ENCODE measurements at places on chromosomes 2 and 18.

- DNase-seq: no peak
These were observed 107.7 kb upstream of the MGAT5 start for GRCh38 chr2:134146161-134146560.

GRCh38 chr18:9048236-9048635 is 54.3 kb upstream of the NDUFV2 start:
- no peak for DNase-seq

GRCh38 chr2:30744823-30745222 is 62.4 kb downstream of the CAPN13 start:
- no peak for DNase-seq

- DNase-seq: no peak
These were observed 234.1 kb downstream of the GLI2 start for GRCh38 chr2:120969613-120970355.

DNA sequence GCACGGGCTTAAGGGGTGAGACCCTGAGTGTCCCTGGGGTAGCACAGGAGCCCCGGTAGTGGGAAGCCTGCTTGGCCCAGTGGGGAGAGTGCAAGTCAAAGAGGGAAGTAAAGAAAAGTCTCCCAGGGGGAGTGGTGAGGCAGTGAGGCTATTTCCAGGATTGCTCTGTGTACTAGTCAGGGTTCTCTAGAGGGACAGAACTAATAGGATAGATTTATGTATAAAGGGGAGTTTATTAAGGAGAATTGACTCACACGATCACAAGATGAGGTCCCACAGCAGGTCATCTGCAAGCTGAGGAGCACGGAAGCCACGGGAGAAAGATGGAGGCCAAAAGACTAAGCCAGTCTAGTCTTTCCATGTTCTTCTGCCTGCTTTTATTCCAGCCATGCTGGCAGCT is 45.5 kb downstream of the CMPK2 start:
- DNase-seq: no peak

DNA sequence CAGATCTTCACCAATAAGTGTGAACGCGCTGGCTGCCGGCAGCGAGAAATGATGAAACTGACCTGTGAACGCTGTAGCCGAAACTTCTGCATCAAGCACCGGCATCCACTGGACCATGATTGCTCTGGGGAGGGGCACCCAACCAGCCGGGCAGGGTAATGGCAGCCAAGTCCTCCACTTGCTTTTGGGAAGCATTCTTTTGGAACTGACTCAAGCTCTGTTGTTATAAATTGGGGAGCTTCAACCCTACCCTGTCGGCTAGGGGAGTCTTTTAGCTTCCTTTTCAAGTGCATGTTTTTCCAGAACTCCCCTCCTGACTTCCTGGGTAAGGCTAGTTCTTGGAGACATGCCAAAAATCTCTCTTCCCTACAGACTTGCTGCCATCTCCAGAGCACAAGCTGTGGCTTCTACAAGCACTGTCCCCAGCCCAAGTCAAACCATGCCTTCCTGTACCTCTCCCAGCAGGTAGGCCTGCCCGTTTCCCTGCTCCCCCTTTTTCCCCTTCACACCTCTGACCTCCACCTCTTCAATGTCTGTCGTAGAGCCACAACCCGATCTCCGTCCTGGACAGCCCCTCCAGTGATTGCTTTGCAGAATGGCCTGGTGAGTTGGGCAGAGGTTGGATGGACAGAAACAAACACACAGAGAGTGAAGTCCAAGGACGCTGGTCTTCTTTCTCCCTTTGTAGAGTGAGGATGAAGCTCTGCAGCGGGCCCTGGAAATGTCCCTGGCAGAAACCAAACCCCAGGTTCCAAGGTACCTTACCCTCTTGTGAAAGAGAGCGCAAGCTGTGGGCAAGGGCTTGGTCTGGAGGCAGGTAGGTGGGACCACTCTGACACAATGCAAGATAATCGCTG is 1.5 kb downstream of the ZFAND2B start:
- peak; percentile 45 for DNase-seq

- no peak for DNase-seq
These were observed 8.3 kb downstream of the RHOB start for GRCh38 chr2:20455076-20455587.

Data from AG10803 (cell line).